ENCODE measurements at places on chromosomes 7 and 10.

GRCh38 chr10:126959431-126959830 lies 54.2 kb downstream of the DOCK1 start:
- no peak for DNase-seq

DNA sequence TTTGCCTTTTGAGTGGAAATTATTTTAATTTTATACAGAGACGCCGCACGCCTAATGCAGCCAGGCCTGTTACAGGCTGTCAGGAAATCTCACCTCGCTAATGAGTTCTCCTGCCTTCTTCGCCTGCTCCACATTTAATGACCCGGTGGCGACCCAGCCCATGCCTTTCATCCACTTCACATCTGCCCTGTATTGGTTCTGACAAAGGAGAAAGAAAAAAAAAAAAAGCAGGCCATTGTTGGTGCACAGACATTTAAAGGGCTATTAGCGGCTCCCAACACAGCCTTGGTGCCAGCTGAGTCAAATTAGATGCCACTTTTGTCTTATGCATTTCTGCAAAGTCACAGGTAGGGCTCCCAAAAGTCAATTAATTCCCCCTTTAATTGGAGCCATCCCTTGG lies 43.3 kb downstream of the NRAP start:
- no peak for DNase-seq

DNA sequence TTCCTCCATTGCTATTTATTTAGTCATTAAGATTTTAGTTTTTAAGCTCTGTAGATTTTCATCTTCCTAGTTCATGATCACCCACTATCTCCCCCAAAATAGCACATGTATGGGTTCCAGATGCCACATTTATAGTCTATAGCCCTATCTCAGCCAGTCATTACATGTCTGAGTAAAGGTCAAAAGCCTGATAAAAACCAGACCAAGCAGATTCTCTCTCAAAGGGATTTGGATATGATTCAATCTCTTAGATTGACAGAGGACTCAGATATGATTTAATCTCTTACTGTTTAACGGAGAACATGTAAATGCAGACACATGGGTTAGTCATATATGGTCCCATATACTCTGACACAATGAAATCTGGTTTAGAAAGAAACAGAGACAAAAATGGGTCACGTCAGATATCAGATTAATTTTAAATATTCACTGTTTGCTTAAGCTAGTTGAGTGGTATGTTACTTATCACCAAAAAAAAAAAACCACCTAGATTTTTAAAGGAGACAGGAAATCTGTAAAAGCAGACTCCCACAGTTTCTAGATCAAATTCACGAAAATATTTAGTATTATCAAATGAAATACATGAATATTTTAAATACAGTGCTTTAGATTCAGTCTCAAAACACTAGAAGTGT lies 107.0 kb upstream of the LRRN3 start:
- DNase-seq, result no peak

DNA sequence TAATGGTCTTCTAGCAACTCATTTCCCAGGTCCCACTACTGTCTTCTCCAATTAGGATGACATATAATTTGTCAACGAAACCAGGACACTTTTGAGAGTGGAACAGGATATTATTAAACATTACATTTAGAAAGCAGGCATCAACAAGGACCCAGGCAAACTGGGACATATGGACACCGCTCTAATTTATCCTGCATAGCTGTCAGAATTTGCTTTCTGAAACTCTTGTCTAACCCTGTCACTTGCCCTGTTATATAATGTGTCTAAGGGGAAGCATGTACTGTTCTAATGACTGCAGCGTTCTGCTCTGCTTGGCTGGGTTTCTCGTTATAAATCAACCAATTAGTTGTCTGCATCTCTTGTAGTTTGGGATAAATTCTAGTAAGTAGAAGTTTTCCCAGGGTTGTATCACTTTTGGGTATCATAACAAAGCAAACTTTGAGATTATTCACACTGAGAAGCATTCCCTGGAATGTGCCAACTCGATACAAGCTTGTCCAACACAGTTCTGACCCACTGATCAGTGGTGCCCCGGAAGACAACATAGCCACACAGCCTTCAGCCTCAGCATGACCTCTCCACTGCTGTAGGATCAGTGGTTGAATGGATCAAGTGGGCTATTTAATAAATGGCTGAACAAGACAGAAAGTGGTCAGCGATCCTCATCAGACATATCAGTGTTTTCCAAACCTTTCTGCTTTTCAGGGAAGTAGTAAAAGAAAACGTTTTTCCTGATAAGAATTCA lies 228.1 kb downstream of the KIF20B start:
- DNase-seq, result no peak

GRCh38 chr7:45293295-45293942 lies 135.8 kb downstream of the RAMP3 start:
- no peak for DNase-seq

GRCh38 chr10:11570751-11571150 lies 40.7 kb downstream of the USP6NL start:
- DNase-seq, result no peak

- no peak for DNase-seq
These were observed 504.4 kb downstream of the LRMDA start for GRCh38 chr10:75935650-75936400.

DNA sequence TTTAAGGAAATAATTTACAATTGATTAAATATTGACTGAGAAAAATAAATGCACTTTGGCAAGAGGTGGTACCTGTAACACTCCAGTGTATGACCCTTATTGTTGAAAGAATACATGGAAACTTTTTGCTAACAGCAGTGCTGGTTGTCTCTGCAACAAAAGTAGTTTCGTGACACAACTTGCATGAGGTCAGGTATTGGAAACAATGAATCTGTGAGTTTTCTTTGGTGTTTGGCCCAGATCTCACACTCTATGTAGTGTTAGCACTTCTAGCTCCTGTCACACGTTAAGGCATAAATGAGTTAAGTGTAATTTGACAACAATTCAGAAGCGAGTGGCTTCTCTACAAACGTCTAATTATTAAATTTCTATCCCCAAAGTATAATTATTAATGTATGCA lies 137.7 kb upstream of the MDFIC start:
- DNase-seq, result no peak

- DNase-seq, result no peak
These were observed 83.2 kb downstream of the USP6NL start for GRCh38 chr10:11528286-11528685.

- no peak for DNase-seq
These were observed 181.2 kb downstream of the BBS9 start for GRCh38 chr7:33310546-33310945.

DNA sequence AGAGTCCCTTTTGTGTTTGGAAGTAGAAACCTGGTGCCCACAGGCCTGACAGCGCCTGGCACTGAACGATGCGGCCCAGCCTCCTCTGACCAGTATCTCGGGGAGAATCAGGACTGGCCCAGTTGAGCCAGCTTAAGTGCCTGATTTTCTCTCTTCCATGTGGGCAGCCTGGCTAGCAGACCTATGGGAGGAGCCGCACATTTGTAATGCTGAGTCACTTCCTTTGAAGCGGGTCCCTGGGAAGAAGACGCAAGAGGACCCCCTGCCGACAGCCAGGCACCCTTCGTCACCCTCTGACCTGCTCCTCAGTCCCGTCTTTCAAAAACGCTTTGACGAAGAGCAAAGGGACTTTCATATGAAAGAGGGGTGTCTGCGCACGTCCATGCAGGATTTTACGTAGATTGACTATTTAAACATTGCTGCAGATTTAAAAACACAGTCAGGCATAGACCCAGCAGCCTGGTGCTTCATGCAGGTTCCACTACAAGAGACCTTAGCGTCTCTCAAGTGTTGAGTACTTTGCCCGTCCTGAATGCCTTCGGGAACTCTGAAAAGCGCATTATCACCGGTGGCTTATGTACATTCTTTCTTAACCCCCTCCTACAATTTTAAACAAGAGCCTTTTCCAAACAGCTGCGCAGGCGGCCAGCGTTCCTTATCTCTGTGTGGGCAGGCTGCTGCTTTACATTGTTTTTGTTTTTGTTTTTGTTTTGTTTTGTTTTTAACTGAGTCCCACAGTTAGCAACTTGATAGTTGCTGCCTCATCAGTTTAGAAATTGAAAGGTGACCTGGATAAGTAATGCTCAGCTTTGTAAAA lies 36.5 kb upstream of the AP5Z1 start:
- no peak for DNase-seq

- DNase-seq, result no peak
These were observed 37.2 kb upstream of the ACSL5 start for GRCh38 chr10:112336556-112337201.

DNA sequence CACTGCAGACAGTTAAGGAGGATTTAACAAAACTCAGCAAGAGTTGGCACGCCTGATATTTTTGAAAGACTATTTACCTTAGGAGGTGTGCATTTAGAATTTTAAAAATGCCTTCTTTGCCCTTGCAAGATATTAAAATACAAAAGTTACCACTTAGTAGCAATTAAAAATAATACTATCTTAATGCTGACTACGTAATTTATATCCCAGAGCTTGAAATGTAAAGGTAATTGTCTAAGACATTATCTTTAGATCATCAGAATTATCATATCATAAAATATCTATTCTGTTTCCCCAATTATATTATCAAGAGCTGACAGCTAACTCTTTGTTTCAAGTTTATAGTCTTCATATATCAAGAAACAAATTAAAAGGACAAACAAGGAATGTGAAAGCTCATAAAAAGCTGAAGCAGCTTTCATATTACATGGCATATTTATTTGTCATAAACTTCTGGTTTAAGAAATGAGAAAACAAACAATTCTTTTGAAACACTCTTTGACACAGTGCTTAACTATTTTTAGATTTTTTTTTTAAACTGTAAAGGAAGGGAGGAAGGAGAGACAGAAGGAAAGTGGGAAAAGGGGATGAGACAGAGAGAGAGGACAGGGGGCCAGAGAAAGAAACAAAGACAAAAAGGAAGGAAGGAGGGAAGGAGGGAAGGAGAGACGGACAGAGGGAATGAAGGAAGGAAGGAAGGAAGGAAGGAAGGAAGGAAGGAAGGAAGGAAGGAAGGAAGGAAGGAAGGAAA lies 73.5 kb downstream of the RTKN2 start:
- no peak for DNase-seq

GRCh38 chr7:108062250-108063014 lies 59.5 kb upstream of the LAMB1 start:
- DNase-seq, result no peak

GRCh38 chr10:13718820-13719219 lies 132.1 kb downstream of the PRPF18 start:
- no peak for DNase-seq

DNA sequence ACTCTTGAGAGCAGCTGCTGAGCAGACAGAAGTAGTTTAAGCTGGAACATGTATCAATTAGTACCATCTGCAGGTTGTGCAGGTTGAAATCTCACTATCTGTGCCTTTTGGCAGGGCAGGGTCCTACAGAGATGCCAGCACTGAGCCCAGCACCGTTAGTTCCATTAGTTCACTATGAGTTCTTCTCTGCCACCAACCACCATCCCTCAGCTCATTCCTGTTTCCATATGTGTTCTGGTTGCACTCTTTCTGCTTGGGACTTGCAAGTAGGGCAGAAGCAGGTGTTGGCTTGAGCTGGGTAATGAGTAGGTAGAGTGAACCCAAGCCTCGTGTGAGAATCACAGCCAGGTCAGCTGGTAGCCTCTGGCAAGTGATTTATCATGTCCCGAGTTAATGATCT lies 2.8 kb downstream of the SMO start:
- no peak for DNase-seq

- DNase-seq, result no peak
These were observed 168.6 kb downstream of the LRMDA start for GRCh38 chr10:75599875-75600648.

- DNase-seq, result no peak
These were observed 12.8 kb upstream of the MYL7 start for GRCh38 chr7:44153948-44154335.

GRCh38 chr7:50405221-50405620 lies 44.9 kb downstream of the FIGNL1 start:
- no peak for DNase-seq

DNA sequence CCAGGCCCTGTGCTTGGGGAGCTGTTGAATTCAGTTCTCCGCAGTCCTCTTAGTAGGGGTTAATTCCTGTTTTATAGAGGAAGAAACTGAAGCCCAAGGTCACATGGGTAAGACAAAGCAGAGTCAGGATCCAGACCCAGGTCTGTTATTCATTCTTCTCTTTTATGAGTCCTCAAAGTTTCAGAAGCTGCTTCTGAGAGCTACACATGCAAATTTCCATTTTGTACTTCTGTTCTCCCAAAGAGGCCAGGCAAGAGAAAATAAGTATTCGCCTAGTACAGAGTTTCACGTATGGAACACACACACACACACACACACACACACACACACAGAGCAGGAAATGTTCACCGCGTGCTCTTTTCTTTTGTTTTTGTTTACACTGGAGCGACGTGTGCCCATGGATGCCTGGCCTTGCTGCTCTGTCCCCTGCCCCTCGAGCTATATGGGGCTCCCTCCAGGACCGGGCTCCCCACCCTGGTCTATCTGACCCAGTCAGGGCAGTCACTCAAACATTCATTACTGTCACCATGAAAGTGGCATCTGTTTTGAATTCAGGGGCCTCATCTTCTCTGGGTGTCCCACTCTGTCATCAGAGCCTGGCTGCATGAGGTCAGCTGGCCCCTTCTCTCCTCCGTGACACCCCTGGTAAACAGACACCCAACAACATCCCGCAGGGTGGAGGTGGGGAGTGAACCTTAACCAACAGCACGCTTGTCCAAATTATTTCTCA lies 84.4 kb downstream of the TNS3 start:
- no peak for DNase-seq
